Left ventricle myocardium superior (tissue), 1 donor: ENCODE measurements at places on chromosomes 1 and 21.

DNA sequence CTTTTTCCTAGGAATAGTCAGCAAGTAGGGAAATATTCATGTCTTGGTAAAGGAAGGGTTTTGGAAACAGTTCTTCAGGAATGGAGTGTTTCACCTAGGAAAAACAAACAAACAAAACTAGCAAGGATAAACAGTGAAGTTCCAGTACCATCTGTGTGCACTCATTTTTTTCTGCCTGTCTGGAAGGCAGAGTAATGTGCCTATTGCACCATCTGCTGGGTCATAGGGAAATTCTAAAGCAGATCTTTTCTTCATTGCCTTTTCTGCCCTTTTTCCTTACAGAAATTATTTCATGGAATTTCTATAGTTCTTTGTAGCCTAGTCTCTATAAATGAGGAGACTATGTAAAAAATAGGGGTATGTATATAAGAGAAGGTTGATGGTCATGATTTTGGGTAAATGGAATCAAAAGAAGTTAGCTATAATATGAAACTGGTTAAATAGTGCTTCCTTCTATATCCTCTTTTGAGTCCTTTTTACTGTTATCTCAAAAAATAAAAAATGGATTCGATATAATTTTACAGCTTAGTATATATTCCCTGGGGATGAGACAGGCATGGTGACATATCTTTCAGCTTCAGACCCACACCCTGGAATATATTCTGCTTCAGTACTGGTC, 3.4 kb upstream of the HRNR start:
- no peak for DNase-seq

GRCh38 chr1:17892225-17892624, 137.1 kb downstream of the ACTL8 start:
- peak; percentile 82 for DNase-seq

GRCh38 chr21:45447821-45448220, 42.9 kb downstream of the COL18A1 start:
- DNase-seq: no peak

- no peak for DNase-seq
Observed at GRCh38 chr1:25109531-25109951, 122.8 kb downstream of the SYF2 start.
